ENCODE measurements at places on chromosomes 5 and 9. TPM values are rescaled to one million over a fixed set of nuclear protein-coding genes. Genes with fewer than 3 reads are reported as not detected.

DNA sequence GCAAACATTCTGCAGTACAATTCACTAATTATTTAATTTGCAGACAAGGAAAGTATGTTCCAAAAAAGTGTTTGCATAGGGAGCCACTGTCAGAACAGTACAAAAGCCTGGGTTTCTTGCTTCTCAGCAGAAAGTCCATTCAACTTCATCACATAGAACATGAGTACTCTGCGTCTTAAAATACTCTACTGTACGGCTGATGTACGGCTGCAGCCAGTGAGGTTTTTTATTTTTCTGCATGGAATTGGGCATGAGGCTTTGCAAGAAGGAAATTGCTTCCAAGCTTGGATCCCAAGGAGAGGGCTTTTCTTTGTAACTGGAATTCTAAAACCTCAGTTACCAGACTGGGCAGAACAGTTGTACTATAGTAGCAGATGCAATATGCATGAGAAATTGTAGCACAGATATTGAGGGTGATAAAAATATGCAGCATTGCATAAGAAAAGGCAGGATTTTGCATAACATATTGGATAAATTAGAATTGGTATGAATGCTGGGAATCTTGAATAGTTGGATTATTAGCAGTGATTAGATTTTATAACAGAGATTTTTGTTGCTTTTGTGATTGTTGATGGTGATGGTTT, 178.1 kb upstream of the CDH9 start:
- DNase-seq, result no peak

SOX30 gene
- total RNA-seq, result 0.18 TPM

DNA sequence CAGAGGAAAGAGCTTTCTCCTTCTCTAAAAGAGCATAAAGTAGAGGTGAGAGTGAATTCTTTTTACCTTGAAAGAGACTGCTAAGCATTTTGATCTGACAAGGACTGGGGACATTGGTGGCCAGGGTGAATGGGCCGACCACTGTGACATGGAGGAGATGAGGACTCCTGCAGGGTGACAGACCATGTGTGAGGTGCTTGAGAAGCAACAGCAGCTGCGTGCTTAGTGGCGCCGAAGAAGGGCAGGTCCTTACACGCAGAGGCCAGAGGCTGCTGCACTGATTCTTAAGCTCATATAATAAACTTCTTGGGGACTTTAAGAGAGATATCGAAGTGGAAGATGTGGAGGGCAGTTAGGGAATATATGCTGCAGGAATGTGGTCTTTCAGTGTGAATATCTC, 8.7 kb upstream of the JAKMIP2 start:
- no peak for DNase-seq

DNA sequence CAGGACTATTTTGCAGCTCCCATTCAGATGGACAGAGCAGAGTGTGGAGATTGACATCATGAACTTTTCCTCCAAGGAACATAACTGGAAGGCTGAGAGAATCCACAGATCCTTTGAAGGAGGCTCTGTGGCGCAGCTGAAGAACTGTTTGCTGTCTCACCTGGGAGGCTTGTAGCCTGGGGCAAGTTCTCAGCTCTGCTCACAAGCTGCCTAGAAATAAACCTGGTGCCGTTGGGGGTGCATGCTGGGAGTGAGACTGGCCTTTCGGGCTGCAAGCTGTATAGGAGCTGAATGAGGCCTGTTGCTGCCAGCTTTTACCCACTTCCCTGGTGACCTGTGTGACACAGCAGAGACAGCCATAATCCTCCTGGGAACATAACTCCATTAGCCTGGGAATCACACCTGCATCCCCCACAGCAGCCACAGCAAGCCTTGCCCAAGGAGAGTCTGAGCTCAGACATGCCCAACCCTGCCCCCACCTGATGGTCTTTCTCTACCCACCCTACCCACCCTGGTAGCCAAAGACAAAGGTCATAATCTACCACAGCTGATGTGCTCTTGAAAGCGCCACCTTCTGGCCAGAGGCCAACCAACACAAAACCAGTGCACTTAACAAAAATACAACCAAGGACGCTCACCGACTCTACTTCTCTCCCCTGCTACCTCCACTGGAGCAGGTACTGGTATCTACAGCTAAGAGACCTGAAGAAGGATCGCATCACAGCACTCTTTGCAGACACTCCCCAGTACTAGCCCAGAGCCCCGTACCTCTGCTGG, 205.1 kb upstream of the MRPS30 start:
- peak; percentile 21 for DNase-seq

- peak; percentile 9 for DNase-seq
Measured at GRCh38 chr9:2657427-2657826, 35.8 kb downstream of the VLDLR start.

GRCh38 chr9:17349831-17350230, 215.0 kb downstream of the CNTLN start:
- DNase-seq, result no peak

FAM151B gene
- 0.75 TPM for total RNA-seq

DUSP1 gene
- 6.7 TPM for total RNA-seq

SNCB gene
- total RNA-seq, result 0.55 TPM

DNA sequence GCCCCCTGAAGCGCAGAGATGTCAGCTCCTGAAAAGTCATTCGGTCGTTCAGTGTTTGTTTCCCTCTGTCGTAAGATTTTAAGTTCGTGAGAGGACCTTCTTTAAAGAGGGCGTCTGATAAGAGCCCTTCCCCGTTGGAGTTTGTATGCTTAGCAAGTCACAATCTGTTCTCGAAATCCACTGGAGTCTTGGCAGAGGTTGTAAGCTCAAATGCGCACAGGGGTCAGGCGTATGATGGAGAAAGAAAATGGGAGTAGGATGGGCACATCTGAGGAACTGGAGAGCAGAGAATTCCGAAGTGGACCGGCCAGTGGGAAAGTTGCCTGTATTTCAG, 710 bp downstream of the HSD17B4 start:
- no peak for DNase-seq

DNA sequence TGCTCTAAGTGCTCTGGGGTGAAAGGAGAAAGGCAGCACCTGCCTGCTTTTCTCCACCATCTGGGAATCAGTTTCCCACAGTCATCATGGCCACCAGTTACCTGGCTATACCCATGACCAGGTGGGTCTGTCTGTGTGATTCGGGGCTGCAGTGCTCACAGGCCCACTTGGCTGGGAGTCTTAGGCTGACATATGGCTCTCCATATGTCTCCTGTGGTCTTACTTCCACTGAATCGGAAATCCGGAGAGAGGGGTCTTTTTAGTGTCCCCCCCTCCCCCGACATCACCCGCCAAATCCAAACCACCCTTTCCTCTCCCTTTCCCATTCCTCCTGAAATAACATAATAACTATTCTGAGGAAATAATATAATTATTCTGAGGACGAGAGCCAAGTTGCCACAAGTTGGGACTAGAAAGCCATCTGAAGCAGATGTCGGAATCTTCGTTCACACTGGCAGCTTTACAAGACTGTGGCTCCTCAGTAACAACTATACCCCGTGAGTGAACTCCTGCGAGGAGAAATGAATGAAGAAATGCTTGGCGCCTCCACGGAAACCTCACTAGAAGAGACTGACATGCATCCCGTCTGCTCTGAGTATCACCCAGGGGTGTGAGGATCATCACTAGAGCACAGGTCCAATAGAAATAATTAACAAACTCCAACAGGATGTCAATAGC, 143.4 kb downstream of the MYO10 start:
- no peak for DNase-seq

GRCh38 chr9:135476561-135477355, 2.8 kb upstream of the PPP1R26 start:
- DNase-seq, result no peak

SLC25A2 gene
- total RNA-seq, result 0.30 TPM

FAM221B gene
- total RNA-seq, result not detected

DNA sequence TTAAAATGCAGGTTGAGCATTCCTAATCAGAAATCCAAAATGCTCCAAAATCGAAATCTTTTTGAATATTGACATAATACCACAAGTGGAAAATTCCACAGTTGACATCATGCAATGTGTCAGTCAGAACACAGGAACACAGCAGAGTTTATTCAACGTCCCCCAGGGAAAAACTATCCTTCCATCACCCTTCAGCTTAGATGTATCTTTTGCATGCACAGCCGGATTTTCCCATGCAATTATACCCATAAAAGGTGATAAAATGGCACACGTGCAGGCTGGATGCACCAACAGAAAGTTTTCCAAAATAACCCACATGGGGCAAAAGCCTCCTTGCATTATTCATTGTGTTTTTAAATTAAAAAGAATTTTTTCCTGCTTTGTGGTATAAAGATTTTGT, 71.2 kb downstream of the RAB24 start:
- no peak for DNase-seq

LCN12 gene
- 1.5 TPM for total RNA-seq

GRCh38 chr5:67561151-67561932, 364.7 kb upstream of the CD180 start:
- no peak for DNase-seq

AMBP gene
- not detected for total RNA-seq

DNA sequence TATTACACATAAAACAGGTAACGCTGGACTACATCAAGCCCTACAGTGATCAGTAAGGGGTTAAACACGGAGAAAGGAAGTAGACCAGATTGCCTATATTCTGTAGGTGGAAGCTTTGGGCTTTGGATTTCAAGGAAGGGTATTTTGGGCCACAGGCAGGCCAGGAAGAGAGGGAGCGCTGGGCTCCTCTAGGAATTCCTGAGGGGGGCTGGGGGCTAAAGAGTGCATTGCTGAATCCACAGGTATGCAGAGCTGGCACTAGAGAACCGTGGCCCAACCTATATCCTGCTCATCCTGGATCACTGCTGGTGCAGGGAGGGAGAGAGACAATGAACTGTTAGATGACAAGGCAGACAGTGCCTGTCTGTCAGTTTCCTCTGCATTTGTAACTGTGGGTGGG, 367.1 kb downstream of the CSNK1G3 start:
- no peak for DNase-seq

- DNase-seq, result no peak
Measured at GRCh38 chr5:172952034-172952511, 7.2 kb upstream of the RPL26L1 start.

CMYA5 gene
- total RNA-seq, result 0.21 TPM

GRCh38 chr9:135920256-135920930, 13.0 kb upstream of the CAMSAP1 start:
- no peak for DNase-seq

INSYN2B gene
- total RNA-seq, result not detected

DNA sequence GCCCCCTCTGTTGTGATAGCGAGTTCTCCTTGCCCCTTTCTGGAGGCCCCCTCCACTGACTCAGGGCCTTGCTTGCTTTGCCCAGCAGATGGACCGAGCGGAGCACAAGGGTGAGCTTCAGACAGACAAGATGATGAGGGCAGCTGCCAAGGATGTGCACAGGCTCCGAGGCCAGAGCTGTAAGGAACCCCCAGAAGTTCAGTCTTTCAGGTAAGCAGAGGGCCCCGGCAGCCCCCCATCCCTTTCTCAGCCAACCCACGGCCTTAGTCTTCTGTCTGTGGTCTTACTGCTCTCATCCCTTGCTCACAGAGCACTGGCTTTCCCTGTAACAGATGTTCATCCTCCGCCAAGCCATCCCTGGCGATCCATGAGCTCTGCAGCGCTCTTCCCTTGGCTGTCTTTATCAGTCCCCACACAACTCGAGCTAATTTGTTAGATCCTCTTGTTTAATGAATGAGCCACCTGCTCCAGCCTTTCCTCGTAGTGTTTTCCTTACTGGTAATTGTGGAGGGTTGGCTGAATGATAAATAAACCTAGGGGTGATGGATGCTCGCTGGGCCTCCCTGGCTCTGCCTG, 18.4 kb upstream of the RARS1 start:
- DNase-seq, result no peak

DNA sequence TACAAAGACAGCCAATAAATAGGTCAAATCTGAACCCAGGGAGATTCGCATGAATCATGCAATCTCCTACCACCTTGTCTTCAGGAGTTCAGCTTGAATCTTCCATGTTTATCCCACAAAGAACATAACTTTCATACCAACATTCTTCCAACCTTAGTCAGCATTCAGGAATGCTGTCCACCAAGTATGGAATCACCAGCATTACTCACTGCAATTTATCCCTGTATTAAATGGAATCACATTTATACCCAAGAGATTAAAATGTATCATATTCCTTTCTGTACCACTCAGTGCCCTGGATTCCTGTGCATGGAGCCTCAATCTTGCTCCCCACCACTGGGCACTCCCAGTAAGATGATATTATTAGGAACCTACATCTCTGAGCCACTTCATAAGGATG, 162.6 kb downstream of the GLIS3 start:
- no peak for DNase-seq

DNA sequence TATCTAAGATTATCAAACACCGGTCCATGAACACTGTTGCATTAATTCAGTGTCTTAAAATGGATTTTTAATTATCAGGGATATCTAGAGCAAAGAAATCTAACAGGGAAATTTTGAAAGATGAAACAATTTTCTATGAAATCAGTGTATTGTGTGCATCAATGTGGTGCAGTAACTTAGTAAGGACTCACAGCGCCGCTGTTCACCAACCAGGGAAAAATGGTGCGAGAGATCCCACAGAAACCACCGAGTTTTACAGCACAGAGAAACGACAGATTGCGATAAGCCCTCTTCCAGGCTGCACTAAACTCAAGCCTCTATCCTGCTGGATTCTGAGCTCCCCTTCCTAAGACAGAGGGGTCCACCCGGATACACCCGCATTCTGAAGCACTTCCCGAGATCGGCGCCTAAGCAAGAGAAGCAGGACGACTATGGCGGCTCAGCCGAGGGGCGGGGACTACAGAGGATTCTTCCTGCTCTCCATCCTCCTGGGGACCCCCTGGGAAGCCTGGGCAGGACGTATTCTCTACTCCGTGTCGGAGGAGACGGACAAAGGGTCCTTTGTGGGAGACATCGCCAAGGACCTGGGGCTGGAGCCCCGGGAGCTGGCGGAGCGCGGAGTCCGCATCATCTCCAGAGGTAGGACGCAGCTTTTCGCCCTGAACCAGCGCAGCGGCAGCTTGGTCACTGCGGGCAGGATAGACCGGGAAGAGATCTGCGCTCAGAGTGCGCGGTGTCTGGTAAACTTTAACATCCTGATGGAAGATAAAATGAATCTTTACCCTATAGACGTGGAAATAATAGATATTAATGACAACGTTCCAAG, at the start of gene PCDHGA7:
TSS of gene PCDHGA7 (plus strand) at position 274 of the 826 bp plus-strand sequence. CDS start at position 432, 158 bp downstream.
- no peak for DNase-seq

DNA sequence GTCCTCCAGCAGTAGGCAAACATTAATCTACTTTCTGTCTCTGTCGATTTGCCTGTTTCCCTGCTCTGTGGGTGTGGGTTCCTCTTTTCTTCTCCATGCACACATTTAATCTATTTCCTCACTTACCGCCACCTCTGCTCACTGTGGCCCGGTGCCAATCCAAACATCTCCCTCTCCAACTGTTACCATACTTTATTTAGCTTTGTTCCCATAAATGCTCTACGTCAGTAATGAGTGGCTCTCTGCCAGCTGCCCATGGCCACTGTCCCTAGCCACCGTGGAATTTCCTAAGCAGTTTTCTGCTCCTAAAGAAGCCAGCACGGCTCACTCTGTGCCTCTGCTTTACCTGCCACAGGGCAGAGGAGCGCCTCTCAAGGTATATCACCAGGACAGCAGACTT, 19.5 kb upstream of the GOLPH3 start:
- no peak for DNase-seq

- DNase-seq, result no peak
Measured at GRCh38 chr5:62536783-62537182, 41.8 kb upstream of the LRRC70 start.

Data from activated CD4-positive, alpha-beta T cell treated with anti-CD3 and anti-CD28 coated beads for 36 hours (primary cell).